ENCODE measurements at places on chromosomes 2 and 18.

DNA sequence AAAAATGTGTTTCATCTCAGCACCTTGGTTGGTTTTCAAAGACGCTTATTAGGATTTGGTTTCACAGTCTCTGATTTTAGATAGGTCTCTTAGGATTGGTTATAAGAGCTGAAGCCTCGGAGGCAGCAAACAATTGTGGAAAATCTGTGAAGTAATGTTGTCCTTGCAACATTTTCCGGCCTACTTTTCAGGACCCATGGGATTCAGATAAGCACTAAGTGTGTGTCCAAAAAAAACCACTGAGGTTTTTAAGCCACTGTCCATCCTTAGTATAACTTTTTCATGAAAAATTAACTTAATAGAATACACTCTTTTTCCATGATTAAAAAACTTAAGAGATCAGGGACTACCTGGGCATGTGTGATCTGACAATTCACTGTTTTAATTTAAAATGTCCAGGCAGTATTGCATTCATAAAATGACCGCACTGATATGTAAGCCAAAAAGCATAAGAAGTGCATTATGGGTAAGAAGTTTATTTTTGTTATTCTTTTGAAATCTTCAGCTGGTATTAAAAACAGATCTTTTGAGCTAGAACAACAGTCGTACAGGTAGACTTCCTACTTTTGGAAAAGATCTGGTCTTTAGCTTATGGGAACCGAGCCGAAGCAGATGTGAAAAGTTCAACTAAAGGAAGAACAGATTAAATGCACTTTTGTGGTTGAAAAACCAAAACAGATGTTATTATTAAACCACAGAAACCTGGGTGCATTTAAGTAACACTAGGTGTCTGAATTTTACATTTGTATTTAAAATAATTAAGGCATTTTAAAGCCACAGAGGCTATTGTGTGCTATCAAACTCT is 479.4 kb upstream of the ZEB2 start:
- no peak for DNase-seq

DNA sequence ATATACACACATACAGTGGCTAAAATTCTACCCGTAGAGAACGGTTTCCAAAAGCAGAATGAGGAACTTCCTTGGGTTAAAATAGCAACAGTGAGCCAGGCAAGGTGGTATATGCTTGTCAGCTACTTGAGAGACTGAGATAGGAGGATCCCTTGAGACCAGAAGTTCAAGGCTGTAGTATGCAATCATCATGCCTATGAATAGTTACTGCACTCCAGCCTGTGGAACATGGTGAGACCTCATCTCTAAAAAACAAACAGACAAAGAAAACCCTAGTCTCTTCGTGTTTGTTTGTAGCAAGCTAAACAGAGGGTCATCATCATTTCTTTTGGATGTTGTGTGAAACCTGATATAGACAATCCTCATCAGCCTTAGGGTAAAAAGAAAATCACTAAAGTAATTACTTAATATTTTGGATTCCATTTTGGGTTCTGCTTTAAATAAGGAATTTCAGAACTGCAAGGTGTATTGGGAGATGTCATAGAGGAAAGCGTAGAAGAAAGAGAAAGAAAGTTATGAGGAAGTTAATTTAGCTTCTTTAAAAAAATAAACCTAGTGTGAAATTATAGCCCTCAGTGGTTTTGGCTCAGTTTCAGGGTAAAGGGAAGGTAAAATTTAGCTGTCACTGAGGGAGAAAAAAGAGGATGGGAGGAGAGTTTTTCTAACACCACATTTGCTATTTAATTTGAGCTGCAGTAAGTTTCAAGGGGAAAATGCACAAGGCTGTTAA is 46.5 kb downstream of the PLEK start:
- DNase-seq: no peak

DNA sequence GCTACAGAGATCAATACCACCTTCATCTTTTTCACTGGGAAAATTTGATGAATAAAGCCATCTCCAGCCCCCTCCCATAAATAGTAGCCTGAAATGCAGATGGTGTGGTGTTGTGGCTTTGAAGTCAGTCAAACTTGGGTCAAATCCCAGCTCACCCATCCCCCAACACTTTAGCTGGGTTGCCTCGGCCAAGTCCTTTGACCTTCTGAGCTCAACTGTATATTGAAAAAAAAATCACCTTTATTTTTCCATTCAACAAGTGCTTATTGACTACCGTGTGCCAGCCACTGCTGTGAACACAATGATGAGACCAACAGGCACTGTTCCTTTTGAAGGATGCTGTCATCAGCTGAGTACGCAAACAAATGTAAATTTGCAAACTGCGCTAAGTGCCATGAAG is 35.1 kb upstream of the NTSR2 start:
- DNase-seq: no peak

DNA sequence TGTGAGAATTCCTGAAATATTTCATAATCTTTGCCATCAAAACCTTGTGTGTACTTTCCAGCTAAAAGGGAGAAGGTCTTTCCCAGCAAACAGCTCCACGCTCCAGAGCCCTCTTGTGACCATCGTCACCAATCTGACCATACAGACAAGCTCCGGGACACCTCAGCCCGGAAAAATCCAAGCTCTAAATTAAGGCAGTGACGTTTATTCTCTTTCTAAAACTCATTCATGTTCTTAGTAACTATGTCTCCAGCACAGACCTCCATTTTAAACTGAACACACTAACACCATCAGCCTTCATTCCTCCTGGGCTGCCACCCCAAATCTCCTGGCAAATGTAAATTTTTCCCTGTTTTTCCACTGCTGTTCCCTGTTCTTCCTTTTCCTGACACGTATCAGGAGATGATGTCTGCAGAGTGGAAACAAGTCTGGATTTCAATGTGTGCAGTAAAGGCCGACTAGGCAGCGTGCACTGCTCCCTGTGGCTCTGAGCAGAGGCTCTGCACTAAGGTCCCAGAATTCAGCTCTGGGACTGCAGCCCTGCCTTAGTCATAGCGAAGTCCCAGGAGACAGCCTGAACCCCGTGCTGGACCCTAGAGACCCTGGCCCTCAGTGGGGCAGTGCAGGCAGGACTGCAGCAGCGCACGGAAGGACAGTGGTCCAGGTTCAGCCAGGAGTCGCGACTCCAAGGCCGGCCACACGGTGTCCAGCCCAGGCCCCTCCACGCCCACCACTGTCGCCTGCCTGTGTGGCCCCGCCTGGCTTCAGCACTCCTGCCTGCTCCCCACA is 452.5 kb upstream of the SALL3 start:
- DNase-seq: no peak

DNA sequence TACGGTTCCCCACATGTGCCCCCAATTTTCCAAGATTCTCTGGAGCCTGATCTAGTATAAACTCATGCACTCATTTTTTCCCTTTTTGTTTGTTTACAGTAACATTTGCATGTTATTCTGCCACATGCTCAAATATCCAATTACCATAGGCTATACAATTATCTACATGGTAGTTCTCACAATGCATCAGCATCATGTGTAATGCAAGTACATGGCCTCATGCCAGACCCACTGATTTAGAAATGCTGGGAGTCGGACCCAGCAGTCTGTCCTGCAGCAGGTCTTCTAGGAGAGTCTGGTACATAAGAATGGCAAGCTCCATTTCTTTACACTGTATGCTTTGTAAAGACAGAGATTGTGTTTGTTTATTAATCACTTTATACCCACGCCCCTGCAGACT is 107.7 kb downstream of the CBLN2 start:
- DNase-seq: no peak

GRCh38 chr2:175402571-175402970 is 221.1 kb upstream of the ATP5MC3 start:
- no peak for DNase-seq

GRCh38 chr18:27948986-27949385 is 227.9 kb downstream of the CDH2 start:
- no peak for DNase-seq

DNA sequence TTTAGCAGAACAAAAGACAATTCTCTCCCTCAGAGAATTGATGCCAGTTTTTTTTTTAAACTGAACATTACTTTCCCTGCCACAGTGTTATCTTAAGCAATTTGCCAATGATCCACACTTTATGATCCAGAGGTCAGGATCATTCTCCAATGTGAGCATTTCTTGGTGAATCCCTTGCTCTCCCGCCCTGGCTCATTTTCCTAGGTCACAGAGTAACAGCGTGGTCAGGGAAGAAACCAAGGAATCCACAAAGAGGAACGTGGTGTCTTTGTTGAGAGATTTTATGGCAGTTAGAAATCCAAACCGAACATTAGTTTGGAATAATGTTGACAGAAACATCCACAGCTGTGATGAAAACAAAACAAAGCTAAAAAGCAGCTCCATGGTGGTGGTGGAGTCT is 250.3 kb downstream of the TTC32 start:
- DNase-seq: no peak
